ENCODE measurements at places on chromosomes 7 and 10.

- DNase-seq = peak; percentile 82
These were observed 145.8 kb downstream of the FRMD4A start for GRCh38 chr10:14184841-14185315.

GRCh38 chr10:65534771-65535170 lies 1391.1 kb upstream of the LRRTM3 start:
- no peak for DNase-seq

GRCh38 chr10:6145166-6145987 lies 56.5 kb downstream of the RBM17 start:
- DNase-seq = no peak

DNA sequence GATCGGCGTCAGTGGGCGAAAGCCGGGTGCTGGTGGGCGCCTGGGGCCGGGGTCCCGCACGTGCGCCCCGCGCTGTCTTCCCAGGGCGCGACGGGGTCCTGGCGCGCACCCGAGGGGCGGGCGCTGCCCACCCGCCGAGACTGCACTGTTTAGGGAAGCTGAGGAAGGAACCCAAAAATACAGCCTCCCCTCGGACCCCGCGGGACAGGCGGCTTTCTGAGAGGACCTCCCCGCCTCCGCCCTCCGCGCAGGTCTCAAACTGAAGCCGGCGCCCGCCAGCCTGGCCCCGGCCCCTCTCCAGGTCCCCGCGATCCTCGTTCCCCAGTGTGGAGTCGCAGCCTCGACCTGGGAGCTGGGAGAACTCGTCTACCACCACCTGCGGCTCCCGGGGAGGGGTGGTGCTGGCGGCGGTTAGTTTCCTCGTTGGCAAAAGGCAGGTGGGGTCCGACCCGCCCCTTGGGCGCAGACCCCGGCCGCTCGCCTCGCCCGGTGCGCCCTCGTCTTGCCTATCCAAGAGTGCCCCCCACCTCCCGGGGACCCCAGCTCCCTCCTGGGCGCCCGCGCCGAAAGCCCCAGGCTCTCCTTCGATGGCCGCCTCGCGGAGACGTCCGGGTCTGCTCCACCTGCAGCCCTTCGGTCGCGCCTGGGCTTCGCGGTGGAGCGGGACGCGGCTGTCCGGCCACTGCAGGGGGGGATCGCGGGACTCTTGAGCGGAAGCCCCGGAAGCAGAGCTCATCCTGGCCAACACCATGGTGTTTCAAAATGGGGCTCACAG lies 1.1 kb downstream of the EGFR start:
- no peak for DNase-seq

- DNase-seq = peak; percentile 73
These were observed 1.3 kb downstream of the GUSB start for GRCh38 chr7:65980478-65981250.

GRCh38 chr10:86446987-86447386 lies 74.6 kb downstream of the WAPL start:
- no peak for DNase-seq
